ENCODE measurements at places on chromosomes 5 and 9.

- H3K4me1 ChIP-seq = no peaks in the 10 kb centered on the region
- no peaks in the 10 kb centered on the region for H3K36me3 ChIP-seq
- no peak overlapping the region for H3K4me3 ChIP-seq
- no peak overlapping the region for H3K27ac ChIP-seq
- no peaks in the 10 kb centered on the region for H3K27me3 ChIP-seq
These were observed 130.9 kb downstream of the COX7C start for GRCh38 chr5:86748538-86749105.

DNA sequence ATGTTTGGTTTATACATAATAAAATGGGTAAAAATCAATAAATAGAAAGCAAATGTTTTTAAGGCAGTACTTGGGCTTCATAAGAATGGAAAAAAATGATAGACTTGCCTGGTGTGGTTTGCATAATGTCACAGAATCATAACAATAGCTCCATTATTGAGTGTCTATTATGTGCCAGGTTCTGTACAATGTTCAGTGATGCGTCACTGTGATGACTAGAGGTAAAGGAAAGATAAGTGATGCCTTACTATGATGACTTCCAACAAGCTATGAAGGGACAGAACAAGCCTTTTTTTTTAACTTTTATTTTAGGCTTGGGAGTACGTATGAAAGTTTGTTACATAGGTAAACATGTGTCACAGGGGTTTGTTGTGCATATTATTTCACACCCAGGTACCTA, 128.8 kb downstream of the TMC1 start:
- H3K36me3 ChIP-seq = no peaks in the 10 kb centered on the region
- DNase-seq = no peak
- peaks cover 21% of the 10 kb centered on the region for H3K27me3 ChIP-seq
- no peak overlapping the region for H3K4me3 ChIP-seq
- H3K27ac ChIP-seq = no peak overlapping the region
- no peaks in the 10 kb centered on the region for H3K4me1 ChIP-seq

DNA sequence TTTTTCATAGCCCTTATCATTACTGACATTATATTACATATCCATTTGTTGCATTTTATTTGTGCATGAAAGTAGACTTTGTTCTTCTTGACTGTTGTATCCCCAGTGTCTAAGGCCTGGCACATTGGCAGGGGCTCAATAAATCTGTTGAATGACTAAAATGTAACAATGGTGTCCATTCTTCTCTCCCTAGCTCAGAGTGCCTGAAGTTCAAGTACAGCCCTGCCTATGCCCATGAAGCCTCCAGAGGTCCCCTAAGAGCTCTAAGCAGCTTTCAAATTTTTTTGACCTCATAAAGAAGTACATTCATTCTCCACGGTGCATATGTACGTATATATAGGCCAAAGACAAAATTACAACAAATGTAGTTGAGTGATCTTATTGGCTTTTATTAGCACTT, 4.2 kb upstream of the BSPRY start:
- H3K4me3 ChIP-seq = no peak overlapping the region
- H3K4me1 ChIP-seq = peaks cover 70% of the 10 kb centered on the region
- no peaks in the 10 kb centered on the region for H3K36me3 ChIP-seq
- H3K27ac ChIP-seq = peak overlapping the region; percentile 72

DNA sequence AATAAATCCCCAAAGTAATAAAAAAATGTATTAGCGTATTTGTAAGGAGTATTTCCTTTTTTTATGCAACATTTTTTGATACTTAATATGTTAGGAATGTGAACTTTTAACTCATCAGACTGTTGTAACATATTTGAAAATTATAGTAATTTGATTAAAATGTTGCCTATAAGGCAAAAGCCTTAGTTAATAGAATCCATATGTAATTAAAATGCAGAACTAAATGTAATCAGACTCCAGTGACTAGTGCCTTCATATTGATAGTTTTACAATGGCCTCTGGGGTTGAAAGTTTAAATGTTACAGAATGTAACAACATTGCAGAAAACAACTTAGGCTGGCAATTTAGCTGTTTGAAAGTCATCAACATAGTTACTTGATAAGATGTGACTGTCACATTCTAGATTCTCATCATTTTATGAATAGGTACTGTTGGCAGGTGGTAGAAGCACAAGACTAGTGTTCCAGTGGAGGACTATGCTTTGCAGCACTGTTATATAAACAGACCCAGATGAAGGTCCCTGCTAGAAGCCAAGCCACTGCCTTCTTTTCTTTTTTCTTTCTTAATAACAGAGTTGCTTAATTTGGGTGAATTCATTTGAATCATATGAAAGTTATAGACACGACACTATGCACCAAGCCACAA, 382.9 kb downstream of the CCDC171 start:
- H3K36me3 ChIP-seq = no peaks in the 10 kb centered on the region
- no peaks in the 10 kb centered on the region for H3K4me1 ChIP-seq
- H3K27ac ChIP-seq = no peak overlapping the region
- DNase-seq = no peak
- no peaks in the 10 kb centered on the region for H3K27me3 ChIP-seq

DNA sequence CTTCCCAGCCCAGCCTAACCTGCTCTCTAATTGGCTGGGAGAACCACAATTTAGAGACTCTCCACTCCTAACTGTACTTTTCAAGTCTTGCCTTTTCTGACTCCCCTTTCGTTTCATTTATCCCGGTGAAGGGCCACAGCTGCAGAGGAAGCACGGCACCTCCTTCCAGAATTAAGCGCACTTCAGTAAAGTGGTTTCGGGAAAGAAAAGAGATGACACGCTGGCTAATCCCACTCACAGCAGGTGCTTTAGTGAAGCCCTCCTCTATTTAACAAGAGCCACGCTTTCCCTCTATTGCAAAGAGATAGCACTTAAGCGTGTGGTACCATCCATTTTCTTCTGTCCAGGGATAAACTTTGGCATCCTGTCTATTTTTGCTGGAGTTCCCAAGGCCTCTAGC, 4.8 kb downstream of the DNAH5 start:
- no peaks in the 10 kb centered on the region for H3K36me3 ChIP-seq
- H3K4me3 ChIP-seq = no peak overlapping the region
- no peak overlapping the region for H3K27ac ChIP-seq
- DNase-seq = no peak

DNA sequence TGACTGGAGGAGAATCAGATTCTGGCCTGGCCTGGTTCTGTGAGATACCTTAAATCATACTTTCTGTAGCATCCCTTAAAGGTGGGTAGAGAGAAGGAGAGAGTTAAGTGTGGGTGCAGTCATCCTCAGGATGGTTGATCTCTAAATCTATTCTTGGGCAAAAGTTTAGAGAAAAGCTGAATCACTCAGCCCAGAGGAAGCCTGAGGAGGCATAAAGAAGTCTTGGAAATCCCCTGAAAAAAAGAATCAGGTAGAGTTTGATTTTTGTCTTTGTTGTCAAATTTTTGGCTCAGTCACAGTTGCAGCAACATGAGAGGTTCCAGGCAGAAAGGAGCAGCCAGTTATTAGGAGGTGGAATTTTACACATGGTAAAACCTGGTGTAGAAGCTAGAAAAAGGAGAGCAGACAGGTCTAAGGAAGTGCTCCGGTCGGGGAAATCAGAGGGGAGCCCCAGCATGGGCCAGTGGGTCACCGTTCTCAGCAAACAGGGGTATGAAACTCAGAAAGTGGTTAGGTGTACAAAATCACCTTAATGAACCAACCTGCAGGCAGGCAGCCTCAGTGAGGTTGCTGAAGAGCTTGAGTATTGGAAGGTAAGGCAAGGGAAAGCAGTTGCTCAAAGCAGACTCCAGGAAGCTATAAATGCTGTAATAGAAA, 116.2 kb upstream of the CNTLN start:
- H3K36me3 ChIP-seq = no peaks in the 10 kb centered on the region
- H3K4me1 ChIP-seq = no peaks in the 10 kb centered on the region
- H3K27ac ChIP-seq = no peak overlapping the region

DNA sequence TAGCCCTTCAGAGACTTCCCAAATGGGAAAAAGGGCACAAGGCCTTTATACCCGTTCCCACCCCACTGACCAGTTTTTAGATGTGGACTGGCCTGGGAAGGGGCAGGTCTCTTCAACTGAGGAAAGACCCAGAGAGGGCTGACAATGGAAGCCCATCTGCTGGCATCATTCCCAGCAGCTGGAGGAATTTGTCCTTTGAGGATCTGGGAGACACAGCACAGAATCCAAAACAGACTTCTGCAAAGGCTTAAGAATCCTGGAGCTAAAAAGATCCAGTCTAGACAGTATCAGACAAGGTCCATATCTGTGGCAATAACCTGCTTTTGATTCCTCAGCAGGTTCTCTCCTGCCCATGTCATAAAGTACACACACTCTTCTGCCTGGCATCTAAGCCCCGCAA, 329.2 kb downstream of the TMEM167A start:
- H3K27ac ChIP-seq = no peak overlapping the region
- peaks cover 5% of the 10 kb centered on the region for H3K27me3 ChIP-seq
- no peaks in the 10 kb centered on the region for H3K36me3 ChIP-seq
- H3K4me3 ChIP-seq = no peak overlapping the region
- H3K4me1 ChIP-seq = peaks cover 18% of the 10 kb centered on the region
- no peak for DNase-seq

DNA sequence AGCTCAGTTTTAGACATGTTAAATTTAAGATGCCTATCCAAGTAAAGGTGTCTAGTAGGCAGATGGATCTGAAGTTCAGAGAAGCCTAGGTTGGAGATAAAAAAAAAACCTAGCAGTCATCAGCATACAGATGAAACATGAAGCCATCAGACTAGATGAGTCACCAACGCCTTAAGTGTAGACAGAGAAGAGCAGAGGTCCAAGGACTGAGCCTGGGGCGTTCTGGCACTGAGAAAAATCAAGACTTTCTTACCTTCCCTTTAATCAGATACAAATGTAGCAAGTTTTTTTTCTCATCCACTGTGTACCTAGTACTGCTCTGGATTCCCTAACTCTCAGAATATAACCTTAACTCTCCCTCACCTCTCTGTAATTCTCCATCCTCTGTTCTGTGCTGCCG, 97.3 kb downstream of the SIL1 start:
- no peaks in the 10 kb centered on the region for H3K36me3 ChIP-seq
- no peaks in the 10 kb centered on the region for H3K27me3 ChIP-seq
- H3K27ac ChIP-seq = no peak overlapping the region
- DNase-seq = no peak

DNA sequence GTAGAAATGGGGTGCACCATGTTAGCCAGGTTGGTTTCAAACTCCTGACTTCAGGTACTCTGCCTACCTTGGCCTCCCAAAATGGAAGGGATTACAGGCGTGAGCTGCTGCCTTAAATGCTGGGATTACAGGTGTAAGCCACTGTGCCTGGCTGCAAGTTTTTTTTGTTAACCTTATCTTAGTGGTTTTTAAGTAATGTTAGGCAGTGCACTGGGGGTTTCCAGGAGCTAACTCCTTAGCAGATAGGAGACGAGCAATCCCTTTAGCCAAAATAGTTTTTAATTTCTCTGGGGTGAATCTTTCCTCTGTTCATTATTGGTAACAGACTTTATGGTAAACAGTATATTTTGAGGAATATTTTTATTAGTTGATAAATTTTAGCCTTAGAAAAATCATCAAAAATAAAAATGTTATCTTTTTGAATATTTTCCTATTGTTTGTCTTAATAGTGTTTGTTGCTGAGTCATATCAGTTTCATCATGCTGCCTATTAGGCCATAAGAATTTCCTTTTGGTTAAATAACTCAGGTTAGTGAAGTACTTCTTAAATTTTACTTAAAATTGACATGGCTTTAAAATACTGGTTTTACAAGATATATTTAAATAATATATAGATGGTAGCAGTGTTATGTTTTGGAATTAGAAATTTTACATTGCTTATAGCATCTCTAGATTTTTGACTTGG, 37.9 kb downstream of the LMNB1 start:
- H3K4me1 ChIP-seq = peaks cover 70% of the 10 kb centered on the region
- H3K4me3 ChIP-seq = no peak overlapping the region
- no peaks in the 10 kb centered on the region for H3K27me3 ChIP-seq
- DNase-seq = no peak

GRCh38 chr5:18761801-18762200, 1127.5 kb downstream of the TAF11L14 start:
- no peak overlapping the region for H3K4me3 ChIP-seq
- no peaks in the 10 kb centered on the region for H3K36me3 ChIP-seq
- no peak overlapping the region for H3K27ac ChIP-seq
- DNase-seq = no peak
- H3K4me1 ChIP-seq = peaks cover 6% of the 10 kb centered on the region
- H3K27me3 ChIP-seq = peaks cover 3% of the 10 kb centered on the region

- DNase-seq = no peak
- H3K4me3 ChIP-seq = peak overlapping the region; percentile 34
- peaks cover 74% of the 10 kb centered on the region for H3K36me3 ChIP-seq
- H3K4me1 ChIP-seq = peaks cover 65% of the 10 kb centered on the region
These were observed 6.9 kb downstream of the NR4A3 start for GRCh38 chr9:99828417-99829176.

- DNase-seq = no peak
- H3K36me3 ChIP-seq = peaks cover 8% of the 10 kb centered on the region
- H3K4me1 ChIP-seq = peaks cover 92% of the 10 kb centered on the region
- no peaks in the 10 kb centered on the region for H3K27me3 ChIP-seq
- H3K4me3 ChIP-seq = peak overlapping the region; percentile 69
These were observed 274.5 kb upstream of the PTGER4 start for GRCh38 chr5:40405230-40405629.

DNA sequence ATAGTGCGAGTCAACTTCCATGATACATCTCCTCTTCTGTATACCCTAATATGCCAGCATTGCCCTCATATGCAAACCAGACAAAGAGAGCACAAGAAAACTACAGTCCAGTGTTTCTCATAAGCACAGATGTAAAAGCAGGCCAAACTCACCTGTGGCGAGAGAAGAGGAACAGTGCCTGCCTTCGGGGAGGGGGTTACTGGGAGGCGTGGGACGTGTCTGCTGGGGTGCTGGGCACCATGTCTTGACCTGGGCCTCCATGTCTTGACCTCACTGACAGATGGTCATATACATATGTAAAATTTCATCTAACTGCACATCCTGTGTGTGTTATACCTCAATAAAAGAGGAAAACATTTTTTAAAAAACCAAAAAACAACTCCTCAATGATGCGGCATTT, 159.3 kb upstream of the PPP1R26 start:
- no peak overlapping the region for H3K4me3 ChIP-seq
- DNase-seq = no peak
- H3K27me3 ChIP-seq = peaks cover 8% of the 10 kb centered on the region
- H3K4me1 ChIP-seq = no peaks in the 10 kb centered on the region

DNA sequence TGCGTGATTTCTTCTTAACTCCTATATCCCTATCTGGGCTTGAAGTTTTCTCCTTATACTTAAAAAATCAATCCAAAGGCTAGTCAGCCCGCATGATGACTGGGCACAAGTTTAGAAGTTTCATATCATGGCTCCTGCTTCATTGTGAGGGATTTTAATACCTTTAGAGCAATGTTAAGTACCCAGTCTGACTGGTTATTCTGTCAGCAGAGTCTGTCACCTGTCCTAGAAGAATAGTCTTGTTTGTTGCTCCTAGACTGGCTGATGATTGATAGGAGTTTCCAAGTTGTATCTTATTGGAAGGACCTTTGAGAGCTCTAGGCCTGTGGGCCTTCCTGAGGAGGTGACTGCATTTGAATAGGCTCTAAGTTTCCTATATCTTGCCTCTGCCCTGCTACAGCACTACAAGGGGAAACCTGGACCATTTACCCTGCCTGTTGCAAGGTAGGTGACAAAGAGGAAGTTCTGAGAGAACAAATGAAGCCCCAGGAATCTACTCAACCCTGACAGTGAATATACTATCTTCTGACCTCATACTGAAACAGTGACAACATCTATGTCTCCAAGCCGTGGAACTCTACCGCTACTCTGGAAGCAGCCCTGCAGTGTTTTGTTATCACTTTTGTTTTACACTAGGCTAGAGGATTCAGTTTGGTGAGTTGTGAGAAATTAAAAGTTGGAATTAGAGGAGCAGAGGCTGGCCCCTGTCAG, 66.5 kb downstream of the F2RL2 start:
- H3K4me1 ChIP-seq = peaks cover 49% of the 10 kb centered on the region
- H3K27me3 ChIP-seq = no peaks in the 10 kb centered on the region
- peaks cover 12% of the 10 kb centered on the region for H3K36me3 ChIP-seq
- peak overlapping the region; percentile 29 for H3K27ac ChIP-seq
- no peak overlapping the region for H3K4me3 ChIP-seq
- DNase-seq = no peak
